Mesenteric fat pad (tissue), 1 donor: ENCODE measurements at places on chromosomes 16 and 17. TPM values are rescaled to one million over a fixed set of nuclear protein-coding genes. Genes with fewer than 3 reads are reported as not detected.
A peak's percentile ranks its signal among the peaks of the same experiment; 100 is the strongest.

The DPEP1 gene
- total RNA-seq: 0.51 TPM

- no peak for DNase-seq
These were observed 251.3 kb downstream of the HS3ST3A1 start for GRCh38 chr17:13350466-13350865.

GRCh38 chr17:45319239-45319703 is 2.5 kb upstream of the MAP3K14 start:
- no peak for DNase-seq

- no peak for DNase-seq
These were observed 29.4 kb upstream of the NUDT16L1 start for GRCh38 chr16:4663777-4664465.

The ZG16 gene
- not detected for total RNA-seq

DNA sequence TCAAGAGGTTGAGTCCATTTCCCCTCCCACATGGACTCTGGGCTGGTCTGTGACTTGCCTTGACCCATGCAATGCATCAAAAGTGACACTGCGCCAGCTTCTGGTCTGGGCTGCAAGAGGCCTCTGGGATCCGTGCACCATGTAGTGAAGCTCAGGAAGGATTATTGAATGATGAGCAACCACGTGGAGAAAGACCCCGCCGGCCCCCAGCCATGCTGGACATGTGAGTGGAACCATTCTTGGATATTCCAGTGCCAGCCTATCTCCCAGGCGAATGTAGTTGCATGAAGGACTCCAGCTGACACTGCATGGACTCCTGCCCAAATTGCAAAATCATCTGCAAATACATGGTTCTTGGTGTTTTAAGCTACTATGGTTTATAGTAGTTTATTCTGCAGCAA is 7.6 kb upstream of the ALOX15B start:
- DNase-seq: no peak

GRCh38 chr16:66115373-66115772 is 251.1 kb upstream of the CDH5 start:
- no peak for DNase-seq

The LONP2 gene
- 67.0 TPM for total RNA-seq

The HSPB9 gene
- total RNA-seq: not detected

GRCh38 chr17:81043725-81044427 is 8.9 kb downstream of the BAIAP2 start:
- DNase-seq: no peak

The CIAO2B gene
- total RNA-seq: 63.1 TPM

DNA sequence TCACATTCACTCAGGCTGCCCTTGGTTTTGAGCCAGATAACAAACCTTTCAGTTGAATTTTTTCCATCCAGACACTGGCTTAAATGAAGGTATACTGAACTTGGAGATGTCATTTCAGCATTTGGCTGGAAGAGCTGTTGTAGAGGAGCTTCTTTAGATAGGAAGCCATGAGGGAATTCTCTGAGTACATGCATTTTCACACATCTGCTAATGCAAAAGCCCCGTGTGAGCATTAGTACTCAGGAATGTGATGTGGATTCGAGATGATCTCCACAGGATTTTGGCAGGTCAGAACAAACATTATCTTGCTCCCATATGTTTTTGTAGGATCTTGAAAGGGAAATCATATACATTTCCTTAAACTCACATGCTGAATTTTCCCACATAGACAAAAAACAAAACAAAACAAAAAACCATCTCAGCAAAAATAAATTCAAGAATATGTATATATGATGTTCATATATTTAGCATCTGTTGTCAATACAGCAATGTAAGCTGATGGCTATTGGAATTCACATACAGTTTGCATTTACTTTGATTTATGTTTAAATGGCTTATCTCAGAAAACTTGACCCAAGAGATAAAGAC is 277.2 kb upstream of the TBX2 start:
- DNase-seq: no peak

The NR1D1 gene
- 15.5 TPM for total RNA-seq

DNA sequence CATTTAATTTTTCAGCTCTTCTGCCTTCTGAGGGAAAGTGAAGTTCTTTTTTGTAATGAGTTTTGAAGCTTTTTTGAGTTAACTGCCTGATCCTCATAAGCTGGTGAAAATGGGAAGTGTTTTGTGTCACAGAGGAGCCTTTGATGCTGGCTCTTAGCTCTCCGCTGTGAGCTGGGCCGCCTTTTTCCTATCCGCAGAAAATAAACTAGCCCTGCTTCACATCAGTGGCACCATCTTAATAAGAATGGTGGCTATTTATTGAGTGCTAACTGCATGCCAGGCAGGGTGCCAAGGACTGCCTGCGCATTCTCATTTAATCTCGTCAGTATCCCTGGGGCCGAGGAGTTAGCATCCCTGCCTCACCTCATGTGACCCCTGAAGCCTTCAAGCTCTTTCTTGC is 309.0 kb downstream of the CPPED1 start:
- DNase-seq: peak; percentile 57

DNA sequence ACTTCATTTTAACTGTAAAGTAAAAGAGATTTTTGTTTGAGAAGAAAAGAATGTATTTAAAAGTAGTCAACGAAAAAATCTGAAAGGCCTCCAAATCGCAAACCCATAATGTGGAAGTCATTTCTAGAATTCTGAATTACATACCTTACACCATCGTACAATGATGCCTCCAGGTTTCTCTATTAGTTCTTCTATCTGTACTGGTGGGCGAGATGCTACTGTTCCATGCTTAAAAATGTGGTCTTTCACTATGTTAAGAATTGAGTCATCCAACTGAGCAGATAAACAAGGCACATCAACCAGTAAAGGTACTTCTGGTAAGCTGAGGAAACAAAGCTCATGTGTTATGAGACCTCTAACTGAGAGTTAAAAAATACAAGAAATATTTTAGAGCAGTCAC is 28.5 kb downstream of the CRLF3 start:
- no peak for DNase-seq

The CLEC18B gene
- total RNA-seq: 0.19 TPM

DNA sequence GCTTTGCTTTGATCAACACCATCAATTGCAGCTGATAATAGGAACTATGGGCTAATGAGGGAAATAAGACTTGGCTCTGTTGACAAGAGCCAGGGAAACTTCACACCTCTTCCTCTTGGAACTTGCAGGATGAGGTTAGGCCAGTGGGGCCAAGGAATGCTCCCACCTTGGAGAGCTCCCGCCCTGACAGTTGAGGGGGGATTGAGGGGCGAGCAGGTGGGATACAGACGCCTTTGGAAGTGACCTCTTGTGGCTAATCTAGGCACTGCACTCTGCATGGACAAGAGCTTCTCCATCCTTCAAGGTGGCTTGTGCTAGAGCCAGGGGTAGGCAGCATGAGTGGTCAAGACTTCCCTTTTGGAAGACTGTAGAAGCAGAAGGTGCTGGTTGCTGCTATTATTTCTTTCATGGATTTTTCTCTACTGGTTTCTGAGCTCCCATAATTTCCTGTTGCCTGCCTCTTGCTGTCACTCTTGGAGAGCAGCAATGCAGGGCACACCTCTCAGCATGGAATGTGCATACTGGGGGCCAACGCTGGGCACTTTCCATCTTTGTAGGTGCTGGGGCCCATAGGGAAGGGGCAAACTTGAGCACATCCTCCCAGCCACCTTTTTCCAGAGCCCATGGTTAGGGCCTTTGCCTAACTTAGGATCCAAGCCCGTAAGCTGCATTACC is 2.3 kb upstream of the PHF12 start:
- DNase-seq: peak; percentile 59

The CNTD1 gene
- not detected for total RNA-seq

DNA sequence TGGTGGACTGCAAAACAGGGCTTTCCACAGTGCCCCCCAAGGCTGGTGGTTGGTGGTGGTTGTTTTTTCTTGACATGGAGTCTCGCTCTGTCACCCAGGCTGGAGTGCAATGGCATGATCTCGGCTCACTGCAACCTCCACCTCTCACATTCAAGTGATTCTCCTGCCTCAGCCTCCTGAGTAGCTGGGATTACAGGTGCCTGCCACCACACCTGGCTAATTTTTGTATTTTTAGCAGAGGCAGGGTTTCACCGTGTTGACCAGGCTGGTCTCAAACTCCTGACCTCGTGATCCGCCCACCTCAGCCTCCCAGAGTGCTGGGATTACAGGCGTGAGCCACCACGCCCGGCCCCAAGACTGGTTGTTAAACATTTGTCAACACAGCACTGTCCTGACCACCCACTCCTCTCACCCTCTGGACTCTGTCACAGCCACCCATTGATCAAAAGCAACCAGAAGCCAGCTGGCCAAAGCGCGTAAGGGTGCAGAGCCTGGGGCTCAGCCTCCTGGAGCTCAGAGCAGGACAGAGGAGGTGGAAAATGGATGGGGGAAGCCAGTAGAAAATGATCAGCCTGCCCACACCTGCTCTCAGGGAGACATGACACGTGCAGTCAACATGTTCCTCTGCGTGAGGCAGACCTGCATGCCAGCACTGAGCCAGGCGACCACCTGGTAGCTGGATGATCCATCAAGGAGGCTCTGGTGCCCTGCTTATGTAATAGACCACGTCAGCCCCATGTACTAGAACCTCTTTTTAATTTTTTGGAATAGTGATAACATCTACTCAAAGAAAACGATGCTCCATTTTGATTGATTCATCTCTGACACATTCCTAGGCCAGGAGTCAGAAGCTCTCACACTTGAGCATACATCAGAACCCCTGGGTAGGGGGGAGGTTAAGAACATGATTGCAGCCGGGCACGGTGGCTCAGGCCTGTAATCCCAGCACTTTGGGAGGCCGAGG is 14.8 kb upstream of the OSGIN1 start:
- DNase-seq: no peak

- DNase-seq: no peak
These were observed 12.8 kb downstream of the AXIN1 start for GRCh38 chr16:339680-340079.

DNA sequence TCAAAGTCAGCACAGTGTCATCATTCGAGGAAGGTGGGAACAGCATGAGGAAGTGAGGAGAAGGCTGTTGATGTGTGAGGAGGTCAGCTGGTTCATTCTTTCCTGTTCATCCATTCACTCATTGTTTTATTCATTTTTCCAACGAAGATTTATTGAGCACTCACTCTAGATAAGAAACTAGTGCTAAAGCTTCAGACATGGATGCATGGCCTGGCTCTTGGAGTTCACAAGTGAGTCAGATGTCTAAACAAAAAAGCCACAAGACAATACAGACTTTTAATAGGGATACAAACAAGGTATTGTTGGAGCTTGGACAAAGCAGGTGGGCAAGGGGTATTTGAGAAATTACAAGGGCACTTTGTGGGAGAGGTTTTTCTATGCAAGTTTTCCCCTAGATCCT is 31.3 kb upstream of the MPHOSPH6 start:
- DNase-seq: no peak

The EVPLL gene
- 0.22 TPM for total RNA-seq

DNA sequence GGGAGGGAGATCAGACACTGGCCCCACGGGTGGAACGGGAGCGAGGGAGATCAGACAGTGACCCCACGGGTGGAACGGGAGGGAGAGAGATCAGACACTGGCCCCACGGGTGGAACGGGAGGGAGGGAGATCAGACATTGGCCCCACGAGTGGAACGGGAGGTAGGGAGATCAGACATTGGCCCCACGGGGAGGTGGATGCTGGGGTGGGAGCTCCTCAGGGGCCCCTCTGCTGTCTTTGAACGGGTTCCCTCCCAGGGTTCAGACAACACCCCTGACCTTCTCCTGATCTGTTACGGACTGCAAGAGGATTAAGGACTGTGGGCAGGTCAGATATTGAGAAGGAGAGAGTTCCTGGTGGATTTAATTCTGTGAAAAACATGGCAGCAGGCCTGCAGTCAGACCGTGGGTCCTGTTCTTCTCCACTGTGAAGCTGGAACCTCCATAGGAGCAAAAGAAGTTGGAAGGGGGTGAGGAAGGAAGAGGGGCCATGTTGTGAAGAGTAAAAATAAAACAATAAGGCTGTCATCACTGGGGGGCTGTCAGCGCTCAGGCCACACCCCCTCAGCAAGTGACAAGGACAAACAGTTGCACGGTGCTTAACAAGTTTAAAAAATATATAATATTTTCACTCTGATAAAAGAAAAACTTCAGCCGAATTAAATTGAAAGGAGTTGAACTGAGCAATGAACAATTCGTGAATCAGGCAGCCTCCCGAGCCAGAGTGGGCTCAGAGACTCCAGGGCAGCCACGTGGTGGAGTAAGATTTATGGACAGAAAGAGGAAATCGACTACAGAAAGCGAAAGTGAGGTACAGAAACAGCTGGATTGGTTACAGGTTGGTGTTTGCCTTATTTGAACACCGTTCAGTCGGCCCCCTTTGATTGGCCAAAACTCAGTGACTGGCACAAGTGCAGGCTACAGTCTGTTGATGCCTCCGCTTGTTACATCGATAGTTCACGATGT is 348.7 kb upstream of the TNRC6C start:
- peak; percentile 83 for DNase-seq

- DNase-seq: no peak
These were observed 414.4 kb downstream of the SHISA9 start for GRCh38 chr16:13315642-13316427.

The GDPD3 gene
- total RNA-seq: 4.3 TPM

DNA sequence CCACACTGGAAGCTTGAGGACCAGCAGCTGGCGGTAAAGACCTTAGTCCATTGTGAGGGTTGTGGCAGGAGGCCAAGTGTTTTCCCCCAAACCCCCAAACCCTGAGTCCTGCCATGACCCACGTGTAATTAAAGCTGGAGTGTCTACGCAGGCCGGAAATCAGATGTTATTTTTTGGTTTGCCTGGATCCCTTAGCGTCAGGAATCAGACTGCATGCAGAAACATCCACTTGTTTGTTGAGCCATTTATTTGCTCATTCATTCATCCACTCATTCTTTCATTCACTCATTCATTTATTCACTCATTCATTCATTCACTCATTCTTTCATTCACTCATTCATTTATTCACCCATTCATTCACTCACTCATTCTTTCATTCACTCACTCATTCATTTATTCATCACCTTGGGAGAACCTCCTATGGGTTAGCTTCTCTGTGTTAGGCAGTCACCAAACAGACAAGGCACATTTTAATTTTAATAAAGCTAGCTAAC is 313.1 kb downstream of the MAF start:
- DNase-seq: no peak

- no peak for DNase-seq
These were observed 152.6 kb upstream of the LHX1 start for GRCh38 chr17:36784633-36785032.

The CACNA1G gene
- total RNA-seq: 0.58 TPM

DNA sequence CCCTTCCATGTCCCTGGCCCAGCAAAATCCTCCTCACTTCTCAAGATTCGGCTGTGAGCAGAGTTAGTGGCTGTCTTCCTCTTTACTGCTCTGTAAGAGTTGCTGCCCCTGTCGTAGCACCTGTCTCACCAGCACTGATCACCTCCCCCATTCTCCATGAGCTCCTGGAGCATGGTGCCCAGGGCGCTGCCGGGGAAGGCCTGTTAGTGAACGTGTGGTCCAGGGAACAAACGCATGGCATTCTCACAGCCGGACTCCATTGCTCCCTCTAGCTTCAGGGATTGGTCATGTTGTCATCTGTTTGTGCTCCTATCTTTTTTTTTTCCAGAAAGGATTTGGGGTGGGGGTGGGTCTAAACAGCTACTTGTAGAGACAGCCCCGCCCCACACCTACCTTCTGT is 141.2 kb downstream of the CMIP start:
- no peak for DNase-seq

The CEP95 gene
- total RNA-seq: 26.8 TPM

The PRSS27 gene
- total RNA-seq: 0.48 TPM

- DNase-seq: peak; percentile 67
These were observed 3.5 kb downstream of the IRX3 start for GRCh38 chr16:54282928-54283724.

The CDH8 gene
- total RNA-seq: not detected

The ZNF423 gene
- total RNA-seq: 13.5 TPM

GRCh38 chr16:3945751-3946603 is 65.5 kb upstream of the CREBBP start:
- DNase-seq: peak; percentile 55

GRCh38 chr17:4219241-4219640 is 44.5 kb downstream of the ANKFY1 start:
- no peak for DNase-seq

The RBFOX1 gene
- not detected for total RNA-seq
